ENCODE measurements at places on chromosomes 2 and 18. TPM values are rescaled to one million over a fixed set of nuclear protein-coding genes. Genes with fewer than 3 reads are reported as not detected.

GRCh38 chr2:38174646-38175423, 98.9 kb upstream of the CYP1B1 start:
- no peaks in the 10 kb centered on the region for H3K27me3 ChIP-seq
- no peaks in the 10 kb centered on the region for H3K36me3 ChIP-seq
- no peaks in the 10 kb centered on the region for H3K4me1 ChIP-seq
- H3K4me3 ChIP-seq = no peak overlapping the region
- DNase-seq = no peak

- no peaks in the 10 kb centered on the region for H3K36me3 ChIP-seq
- H3K27ac ChIP-seq = no peak overlapping the region
- no peak overlapping the region for H3K4me3 ChIP-seq
- no peak for DNase-seq
These were observed 2.8 kb upstream of the GYPC start for GRCh38 chr2:126653109-126653508.

DNA sequence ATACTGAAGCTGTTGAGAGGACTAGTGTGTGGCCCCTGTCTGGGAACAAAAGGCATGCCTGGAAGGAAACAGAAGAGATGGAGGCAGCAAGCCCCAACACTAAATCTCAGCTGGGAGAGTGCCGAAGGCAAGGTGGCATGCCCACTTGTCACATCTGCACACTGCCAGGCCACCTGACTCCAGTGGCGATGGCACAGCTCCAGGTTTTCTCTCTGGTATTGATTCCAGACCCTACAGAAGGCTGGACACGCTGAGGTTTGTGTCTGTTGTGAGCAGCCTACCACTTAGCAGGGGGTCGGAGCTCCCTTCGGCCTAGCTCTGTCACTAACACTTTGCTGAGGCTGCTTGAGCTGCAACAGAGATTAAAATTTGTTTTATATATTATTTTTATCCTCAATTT, 307.3 kb downstream of the TDRD15 start:
- H3K4me1 ChIP-seq = no peaks in the 10 kb centered on the region
- H3K36me3 ChIP-seq = no peaks in the 10 kb centered on the region
- no peaks in the 10 kb centered on the region for H3K27me3 ChIP-seq
- no peak overlapping the region for H3K27ac ChIP-seq
- no peak for DNase-seq

The G6PC2 gene
- not detected for total RNA-seq

- H3K4me1 ChIP-seq = no peaks in the 10 kb centered on the region
- H3K36me3 ChIP-seq = no peaks in the 10 kb centered on the region
- H3K4me3 ChIP-seq = no peak overlapping the region
- no peak overlapping the region for H3K27ac ChIP-seq
These were observed 22.1 kb downstream of the FAM171B start for GRCh38 chr2:186716004-186716403.

DNA sequence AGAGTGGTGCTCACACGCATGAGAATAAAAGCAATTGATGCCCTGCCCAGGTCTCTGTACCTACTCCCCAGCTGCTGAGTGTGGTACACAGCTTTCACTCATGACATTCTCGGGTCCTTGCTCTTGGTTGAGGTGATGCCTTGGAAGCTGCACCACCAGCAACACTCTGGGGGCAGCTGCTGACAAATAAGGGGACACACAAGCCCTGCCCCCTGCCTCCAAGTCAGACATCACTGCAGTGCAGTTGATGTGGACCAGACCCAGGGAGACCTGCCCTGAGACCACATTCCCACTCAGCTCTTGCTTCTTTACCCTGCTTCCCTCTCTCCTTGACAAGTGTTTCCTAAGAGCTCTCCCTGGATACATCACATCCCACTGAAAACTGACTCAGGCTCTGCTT, 225.6 kb downstream of the ZBTB7C start:
- no peaks in the 10 kb centered on the region for H3K4me1 ChIP-seq
- no peak overlapping the region for H3K27ac ChIP-seq
- H3K36me3 ChIP-seq = no peaks in the 10 kb centered on the region
- no peaks in the 10 kb centered on the region for H3K27me3 ChIP-seq
- no peak overlapping the region for H3K4me3 ChIP-seq

The GALM gene
- 26.4 TPM for total RNA-seq

DNA sequence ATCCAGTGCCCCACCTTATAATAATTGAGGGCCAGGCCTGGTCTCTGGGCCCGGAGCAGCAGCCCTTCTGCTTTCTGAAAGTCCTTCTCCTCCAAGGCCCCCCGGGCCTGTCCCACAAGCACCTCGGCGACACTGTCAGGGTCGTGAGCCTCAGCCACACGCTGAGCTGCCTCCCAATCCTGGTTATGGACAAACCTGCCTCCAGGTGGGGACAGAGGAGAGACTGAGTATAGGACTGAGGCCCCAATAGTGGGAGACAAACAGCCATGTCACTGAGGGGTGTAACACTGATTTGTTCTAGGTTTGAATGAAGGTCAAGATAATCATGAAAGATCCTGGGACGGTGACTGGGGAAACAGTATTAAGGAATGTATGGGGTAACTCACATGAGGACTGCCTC, 11.8 kb downstream of the KRTCAP3 start:
- H3K27me3 ChIP-seq = no peaks in the 10 kb centered on the region
- H3K36me3 ChIP-seq = no peaks in the 10 kb centered on the region
- no peaks in the 10 kb centered on the region for H3K4me1 ChIP-seq
- H3K27ac ChIP-seq = no peak overlapping the region
- H3K4me3 ChIP-seq = no peak overlapping the region
- DNase-seq = no peak

DNA sequence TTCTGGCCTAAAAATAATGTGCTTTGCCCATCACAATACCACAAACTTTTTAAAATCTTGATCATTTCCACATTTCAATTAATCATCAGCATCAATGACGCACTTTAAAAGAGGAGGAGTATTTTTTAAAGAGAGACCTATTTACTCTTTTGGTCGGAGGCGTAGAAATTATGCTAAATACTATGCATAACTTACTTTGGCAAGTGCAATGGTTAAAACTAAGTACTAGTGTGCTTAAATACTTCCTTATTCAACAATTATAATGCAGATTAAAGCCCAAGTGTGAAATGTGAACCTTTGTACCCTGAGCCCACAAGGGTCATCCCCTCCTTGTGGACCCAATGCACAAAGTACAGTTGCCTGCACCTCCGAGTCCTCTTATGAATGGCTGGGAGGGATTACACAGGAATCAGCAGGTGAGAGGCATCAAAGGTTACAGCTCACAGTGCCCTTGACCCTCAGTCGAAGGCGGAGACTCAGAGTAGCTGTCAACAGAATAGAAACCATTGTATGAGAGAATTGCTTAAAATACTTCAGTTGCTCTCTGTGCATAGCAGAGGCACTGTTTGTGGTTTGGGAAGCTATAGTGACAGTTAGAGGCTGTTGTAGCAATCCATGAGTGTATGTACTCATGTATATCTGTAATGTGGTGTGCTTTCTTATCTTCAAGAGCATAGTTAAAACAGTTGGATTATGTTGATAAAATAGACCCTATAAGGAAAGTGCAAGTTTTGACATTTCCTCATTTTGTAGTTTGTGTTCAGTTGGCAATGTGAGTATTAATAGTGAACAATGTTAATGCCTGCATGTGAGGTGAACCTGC, 151.7 kb upstream of the ITGA4 start:
- DNase-seq = no peak
- no peaks in the 10 kb centered on the region for H3K27me3 ChIP-seq
- no peak overlapping the region for H3K27ac ChIP-seq

- H3K27me3 ChIP-seq = no peaks in the 10 kb centered on the region
- H3K4me3 ChIP-seq = no peak overlapping the region
- H3K4me1 ChIP-seq = no peaks in the 10 kb centered on the region
- no peak overlapping the region for H3K27ac ChIP-seq
- no peaks in the 10 kb centered on the region for H3K36me3 ChIP-seq
- DNase-seq = peak; percentile 57
These were observed 35.8 kb downstream of the MFSD6 start for GRCh38 chr2:190443778-190444481.

The GRP gene
- total RNA-seq = not detected

GRCh38 chr18:58777471-58777870, 87.2 kb upstream of the ZNF532 start:
- no peak overlapping the region for H3K27ac ChIP-seq
- H3K4me1 ChIP-seq = peaks cover 3% of the 10 kb centered on the region
- no peaks in the 10 kb centered on the region for H3K36me3 ChIP-seq

DNA sequence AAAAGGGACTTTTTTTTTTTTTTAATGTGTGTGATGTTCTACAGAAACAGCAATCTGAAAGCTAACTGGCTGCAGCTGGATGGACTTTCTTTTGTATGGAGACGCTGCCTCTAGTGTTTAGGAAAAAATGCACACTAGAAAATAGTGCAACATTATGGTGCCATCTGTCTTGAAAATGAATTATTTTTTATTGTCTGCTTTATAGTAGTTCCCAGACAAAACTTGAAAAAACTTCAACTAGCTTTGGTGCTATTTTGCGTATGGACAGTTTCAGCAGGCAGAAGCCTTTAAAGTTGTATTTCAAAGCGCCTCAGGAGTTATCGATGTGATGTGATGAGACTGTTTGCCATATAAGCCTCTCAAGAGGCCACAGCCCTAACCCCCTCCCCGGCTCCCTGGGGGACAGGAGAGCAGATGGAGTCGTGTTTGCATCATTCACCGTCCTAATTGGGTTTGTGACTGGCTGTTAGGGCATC, 86.9 kb downstream of the LTBP1 start:
- 0 out of 2 replicates have a peak, but pooled peaks cover 5% of the 10 kb centered on the region for H3K4me1 ChIP-seq
- H3K27ac ChIP-seq = no peak overlapping the region
- H3K27me3 ChIP-seq = no peaks in the 10 kb centered on the region
- H3K36me3 ChIP-seq = no peaks in the 10 kb centered on the region
- DNase-seq = peak; percentile 72
- H3K4me3 ChIP-seq = no peak overlapping the region

The GKN2 gene
- not detected for total RNA-seq

DNA sequence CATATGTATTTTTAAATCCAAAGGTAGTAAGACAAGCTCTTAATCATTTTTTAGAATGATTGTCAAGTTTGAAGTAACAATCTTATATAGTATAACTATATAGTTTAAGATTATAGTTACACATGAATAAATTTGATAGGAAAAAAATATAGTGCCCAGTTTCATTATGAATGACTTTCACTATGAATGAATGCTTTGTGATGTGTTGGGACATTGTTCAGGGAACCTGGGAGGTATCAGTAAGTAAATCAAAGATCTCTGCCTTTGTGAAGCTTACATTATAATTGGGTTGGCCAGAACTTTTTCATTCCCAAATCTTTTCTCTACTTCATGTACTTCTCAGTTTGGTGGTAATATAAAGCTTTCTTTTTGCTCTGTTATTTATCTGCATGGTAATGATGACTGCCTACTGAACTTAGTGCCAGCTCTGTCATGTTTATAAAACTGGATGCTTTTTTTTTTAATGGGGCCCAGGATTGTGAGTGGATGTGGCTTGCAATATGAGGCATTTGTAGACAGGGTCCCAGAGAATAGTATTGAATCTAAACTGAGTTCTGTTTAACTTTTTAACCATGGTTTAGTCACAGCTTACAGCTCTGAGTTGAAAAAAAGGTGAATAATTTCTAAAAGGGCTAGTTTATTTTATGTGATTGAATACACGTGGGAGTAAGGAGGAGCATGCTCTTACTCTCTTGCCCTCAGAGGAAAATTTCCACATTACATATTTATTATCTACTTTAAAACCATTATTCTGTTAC, 23.3 kb downstream of the GLS start:
- H3K4me3 ChIP-seq = no peak overlapping the region
- DNase-seq = no peak

GRCh38 chr2:24253303-24253919, 78.6 kb downstream of the FAM228A start:
- DNase-seq = peak; percentile 50
- H3K4me1 ChIP-seq = no peaks in the 10 kb centered on the region
- H3K4me3 ChIP-seq = no peak overlapping the region
- H3K36me3 ChIP-seq = peaks cover 14% of the 10 kb centered on the region
- no peak overlapping the region for H3K27ac ChIP-seq

DNA sequence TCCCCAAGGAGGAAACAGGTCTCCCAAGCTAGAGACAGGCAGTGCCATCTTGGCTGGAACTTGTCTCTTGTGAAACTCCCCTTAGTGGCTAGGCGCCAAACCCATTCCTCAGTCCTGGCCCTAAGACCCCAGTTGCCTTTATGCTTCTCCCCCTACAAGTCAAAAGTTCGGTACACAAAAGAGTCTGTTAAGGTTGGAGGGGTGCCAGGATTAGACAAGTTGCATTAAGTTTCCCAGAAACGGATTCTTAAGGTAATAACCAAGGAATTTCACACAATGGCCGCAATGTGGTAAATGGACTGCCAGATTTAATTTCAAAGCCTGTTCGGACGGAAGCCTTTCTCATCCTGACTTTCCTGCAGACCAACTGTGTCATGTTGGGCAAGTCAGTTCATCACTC, 80.7 kb downstream of the CCBE1 start:
- peaks cover 11% of the 10 kb centered on the region for H3K4me1 ChIP-seq
- no peak for DNase-seq
- H3K27me3 ChIP-seq = no peaks in the 10 kb centered on the region

DNA sequence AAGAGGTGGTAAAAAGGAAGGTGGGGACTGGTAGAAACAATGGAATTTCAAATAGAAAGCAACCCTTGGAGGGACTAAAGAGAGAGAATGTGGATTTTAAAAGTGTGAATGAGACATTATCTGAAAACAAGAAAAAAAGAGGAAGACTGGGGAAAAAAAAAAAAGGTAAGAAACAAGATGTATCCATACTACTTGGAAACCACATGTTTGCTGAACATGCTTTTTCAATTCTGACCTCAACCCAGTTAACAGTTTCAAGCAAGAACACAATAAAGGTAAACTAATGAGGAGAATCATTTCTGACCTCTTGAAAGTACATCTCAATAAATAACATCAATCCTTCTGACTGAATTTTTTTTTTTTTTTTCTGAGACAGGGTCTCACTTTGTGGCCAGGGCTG, 2.6 kb downstream of the FARSB start:
- peak overlapping the region; percentile 97 for H3K4me3 ChIP-seq
- no peak for DNase-seq
- H3K36me3 ChIP-seq = peaks cover 3% of the 10 kb centered on the region
- no peak overlapping the region for H3K27ac ChIP-seq
- H3K27me3 ChIP-seq = no peaks in the 10 kb centered on the region
